Choroid plexus epithelial cell (primary cell): ENCODE measurements at places on chromosomes 2 and 18.
A peak's percentile ranks its signal among the peaks of the same experiment; 100 is the strongest.

- no peak for DNase-seq
Measured at GRCh38 chr18:50590593-50590992, 30.7 kb downstream of the MAPK4 start.

DNA sequence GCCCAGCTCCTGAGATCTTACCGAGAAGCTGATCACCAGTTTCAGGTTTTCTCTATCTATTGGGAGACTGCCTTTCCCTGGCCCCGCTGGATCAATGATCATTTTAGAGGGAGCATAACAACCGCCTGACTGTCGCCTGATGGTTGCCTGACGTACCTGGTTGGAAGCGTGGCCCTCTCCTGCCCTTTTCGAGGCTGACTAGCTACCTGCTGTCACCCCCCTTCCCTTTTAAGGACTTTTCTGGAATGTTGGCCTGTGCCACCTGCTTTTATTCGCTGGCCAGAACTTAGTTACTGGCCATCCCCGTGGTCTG is 562 bp upstream of the MFSD2B start:
- no peak for DNase-seq

- no peak for DNase-seq
Measured at GRCh38 chr2:46459694-46460093, 19.7 kb upstream of the TMEM247 start.

- DNase-seq = no peak
Measured at GRCh38 chr2:174282441-174282840, 34.1 kb upstream of the OLA1 start.

GRCh38 chr2:38228753-38229152 is 148.3 kb downstream of the ATL2 start:
- DNase-seq = no peak

- DNase-seq = no peak
Measured at GRCh38 chr18:23363865-23364570, 89.1 kb upstream of the RIOK3 start.

GRCh38 chr2:101440127-101440738 is 34.7 kb downstream of the RFX8 start:
- DNase-seq = peak; percentile 77

DNA sequence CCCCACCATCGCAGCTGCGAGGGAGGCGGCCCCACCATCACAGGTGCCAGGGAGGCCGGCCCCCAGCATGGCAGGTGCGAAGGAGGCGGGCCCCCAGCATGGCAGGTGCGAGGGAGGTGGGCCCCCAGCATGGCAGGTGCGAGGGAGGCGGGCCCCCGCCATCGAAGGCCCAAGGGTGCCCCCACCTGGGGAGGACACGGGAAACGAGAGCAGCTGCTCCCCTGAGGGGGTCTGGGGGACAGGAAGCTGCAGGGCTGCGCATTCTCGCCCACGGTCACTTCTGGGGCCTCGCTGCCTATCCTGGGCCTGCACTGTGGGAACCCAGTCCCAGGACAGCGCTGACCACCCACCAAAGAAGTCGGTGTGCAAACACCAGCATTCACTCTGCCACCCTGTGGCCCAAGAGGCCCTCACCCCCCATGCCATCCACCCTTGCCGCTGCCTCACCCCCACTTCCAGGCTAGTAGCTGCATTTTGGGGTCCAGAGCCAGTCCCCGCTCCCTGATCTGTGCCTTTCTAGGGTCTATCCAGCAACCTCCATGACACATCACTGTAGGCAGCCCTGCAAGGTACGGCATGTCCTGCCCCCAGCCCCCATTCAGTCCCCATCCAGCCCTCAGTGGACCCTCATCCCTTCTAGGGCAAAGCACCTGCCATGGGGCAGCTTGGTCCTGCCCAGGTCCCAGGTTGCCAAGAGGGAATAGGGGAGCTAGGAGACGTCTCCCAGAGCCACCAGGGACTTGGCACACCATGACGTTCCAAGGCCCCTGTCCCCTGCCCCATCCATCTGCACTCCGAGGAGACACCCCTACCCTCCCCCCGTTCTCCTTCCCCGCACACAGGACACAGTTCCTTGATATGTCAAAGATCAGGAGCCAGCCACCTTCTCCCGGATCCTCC is 24.0 kb upstream of the GPC1 start:
- DNase-seq = no peak

DNA sequence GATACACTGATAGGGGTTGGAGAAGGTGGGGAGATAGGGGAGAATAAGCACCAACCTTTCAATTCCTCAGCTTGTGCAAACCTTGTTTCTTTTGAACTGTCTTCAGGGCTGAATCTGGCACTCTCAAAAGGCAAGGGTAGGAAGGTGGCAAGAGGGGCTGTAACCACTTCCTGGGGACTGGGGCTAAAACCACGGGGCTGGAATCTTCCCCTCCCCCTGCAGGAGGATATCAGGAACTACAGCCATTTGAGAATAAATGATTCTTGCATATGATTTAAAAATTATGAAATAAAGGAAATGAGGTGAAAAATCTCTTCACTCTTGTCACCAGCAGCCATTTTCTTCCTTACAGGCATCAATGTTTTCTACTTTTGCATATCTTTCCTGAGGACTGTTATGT is 50.8 kb downstream of the ATOH8 start:
- DNase-seq = no peak

GRCh38 chr2:12589802-12590320 is 126.9 kb upstream of the TRIB2 start:
- DNase-seq = no peak

GRCh38 chr2:187581125-187581896 is 27.1 kb upstream of the TFPI start:
- peak; percentile 74 for DNase-seq

DNA sequence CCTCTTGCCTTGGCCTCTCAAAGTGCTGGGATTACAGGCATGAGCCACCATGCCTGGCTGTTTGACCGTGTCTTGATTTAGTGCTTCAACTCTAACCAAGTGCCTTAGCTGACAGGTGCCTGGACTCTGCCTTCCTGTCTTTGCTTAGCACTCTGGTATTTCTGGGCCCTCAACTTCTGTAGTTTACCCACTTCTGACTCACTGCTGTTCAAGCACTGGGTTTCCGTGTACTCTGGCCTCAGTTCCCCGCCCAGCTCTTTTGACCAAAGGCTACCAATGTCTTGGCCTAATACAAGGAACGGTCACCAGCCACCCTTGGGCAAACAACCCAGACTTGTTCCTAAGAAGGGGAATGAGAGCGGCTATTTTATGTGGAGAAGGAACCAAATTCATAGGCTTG is 35.7 kb upstream of the CABLES1 start:
- DNase-seq = no peak

DNA sequence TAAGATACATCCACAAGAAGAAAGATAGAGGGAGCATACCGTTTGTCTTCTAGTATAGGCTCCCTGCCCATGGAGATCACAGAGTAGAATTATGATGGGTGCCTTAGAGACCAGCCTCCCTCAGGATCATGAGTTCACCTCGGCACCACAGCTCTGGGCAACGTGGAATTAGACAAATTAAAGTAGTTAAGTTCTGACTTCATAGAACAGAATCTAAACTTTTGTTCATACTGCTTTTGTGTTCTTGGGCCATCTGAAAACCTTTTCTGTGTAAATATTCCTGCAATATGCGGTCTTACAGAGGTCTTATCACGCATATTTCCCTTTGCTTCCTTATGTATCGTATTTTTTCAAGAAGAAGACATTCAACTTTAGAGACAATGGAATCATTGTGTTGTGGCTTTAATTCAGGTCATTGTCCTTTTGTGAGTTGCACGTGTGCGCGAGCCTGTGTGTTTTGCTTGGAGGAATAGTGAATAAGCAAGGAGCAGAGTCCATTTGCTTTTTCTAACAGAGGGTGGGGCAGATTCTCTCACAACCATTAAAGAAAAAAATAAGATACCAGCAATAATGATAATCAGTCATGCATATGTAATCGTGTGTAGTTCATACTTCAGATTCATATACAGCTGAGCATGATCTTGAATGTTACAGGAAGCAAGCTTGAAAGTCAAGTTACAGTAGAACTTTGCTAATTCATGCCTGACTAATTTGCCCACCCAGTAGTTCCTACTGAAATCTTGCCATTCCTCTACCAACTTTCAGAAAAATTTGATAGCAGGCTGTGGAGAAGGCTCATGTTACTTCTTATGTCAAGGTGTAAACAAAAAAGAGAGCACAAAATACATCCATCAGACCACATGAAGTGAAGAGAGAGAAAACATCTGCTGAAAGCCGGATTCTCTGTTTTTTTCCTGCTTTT is 243.6 kb downstream of the NEDD4L start:
- DNase-seq = no peak
